ENCODE measurements at places on chromosomes 5 and 9. TPM values are rescaled to one million over a fixed set of nuclear protein-coding genes. Genes with fewer than 3 reads are reported as not detected.

Gene GABRA1
- total RNA-seq, result not detected

Gene PHF24
- 0.81 TPM for total RNA-seq

Gene PTGR1
- 59.6 TPM for total RNA-seq

Gene TLX3
- not detected for total RNA-seq

DNA sequence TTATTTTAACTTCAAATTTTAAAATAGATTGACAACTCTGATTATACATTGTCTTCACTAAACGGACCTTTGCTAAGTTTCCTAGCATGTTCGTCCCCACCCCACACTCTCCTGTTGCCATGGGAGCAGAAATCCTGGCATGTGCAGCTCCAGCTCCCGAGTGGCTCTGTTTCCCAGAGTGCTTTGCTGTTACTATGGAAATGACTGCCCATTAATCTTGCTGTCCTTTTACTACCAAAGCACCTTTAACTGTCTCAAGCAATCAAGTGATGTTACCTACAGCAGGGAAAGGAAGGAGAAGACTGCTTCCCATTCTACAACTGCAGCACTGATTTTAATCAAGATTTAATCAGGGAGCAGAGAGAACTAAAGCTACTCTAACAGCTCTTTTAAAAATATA is 212.0 kb upstream of the KIF2A start:
- ATAC-seq, result peak; percentile 69

GRCh38 chr5:178340187-178340586 is 107.6 kb upstream of the PHYKPL start:
- no peak for ATAC-seq

DNA sequence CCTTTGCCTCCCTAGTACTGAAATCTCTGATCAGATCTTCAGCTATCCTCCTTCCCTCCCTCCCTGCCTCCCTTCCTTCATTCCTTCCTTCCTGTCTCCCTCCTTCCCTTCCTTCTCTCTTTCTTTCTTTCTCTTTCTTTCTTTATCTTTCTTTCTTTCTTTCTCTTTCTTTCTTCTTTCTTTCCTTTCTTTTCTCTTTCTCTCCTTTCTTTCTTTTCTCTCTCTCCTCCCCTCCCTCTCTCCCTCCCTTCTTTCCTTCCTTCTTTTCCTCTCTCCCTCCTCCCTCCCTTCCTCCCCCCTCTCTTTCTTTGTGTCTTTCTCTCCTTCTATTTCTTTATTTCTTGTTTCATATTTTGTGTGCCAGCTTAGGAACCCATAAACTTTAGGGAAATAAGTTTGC is 23.9 kb upstream of the ANKRD55 start:
- no peak for ATAC-seq

- ATAC-seq, result no peak
These were observed 455.3 kb upstream of the PTGER4 start for GRCh38 chr5:40224421-40224820.

DNA sequence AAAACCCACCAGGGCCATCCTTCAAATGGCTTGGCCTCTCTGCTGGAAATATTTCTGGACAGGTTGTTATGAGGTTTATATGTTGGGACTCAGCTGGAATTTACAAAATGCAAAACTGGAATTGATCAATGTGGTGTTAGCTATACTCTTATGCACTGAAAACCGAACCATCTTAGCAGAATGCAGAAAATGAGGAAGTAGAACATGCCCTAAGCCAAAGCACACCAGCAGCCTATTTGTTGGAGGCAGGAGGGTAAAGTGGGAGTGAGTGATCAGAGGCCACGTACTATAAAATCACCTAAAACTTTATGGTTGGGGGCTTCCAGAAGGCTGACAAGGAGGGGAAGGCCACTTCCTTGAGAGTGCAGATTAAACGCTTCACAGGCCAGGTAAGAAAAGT is 63.6 kb upstream of the C5orf63 start:
- no peak for ATAC-seq

Measured in gastroesophageal sphincter (tissue), 4 donors.